Activated T-helper 9 cell treated with anti-CD3 and anti-CD28 coated beads, Interleukin-2, amount 50 U/mL, for 16 hours (primary cell): ENCODE measurements at places on chromosomes 5 and 9.

- no peak for DNase-seq
Measured at GRCh38 chr9:106305428-106306133, 557.4 kb upstream of the ZNF462 start.

DNA sequence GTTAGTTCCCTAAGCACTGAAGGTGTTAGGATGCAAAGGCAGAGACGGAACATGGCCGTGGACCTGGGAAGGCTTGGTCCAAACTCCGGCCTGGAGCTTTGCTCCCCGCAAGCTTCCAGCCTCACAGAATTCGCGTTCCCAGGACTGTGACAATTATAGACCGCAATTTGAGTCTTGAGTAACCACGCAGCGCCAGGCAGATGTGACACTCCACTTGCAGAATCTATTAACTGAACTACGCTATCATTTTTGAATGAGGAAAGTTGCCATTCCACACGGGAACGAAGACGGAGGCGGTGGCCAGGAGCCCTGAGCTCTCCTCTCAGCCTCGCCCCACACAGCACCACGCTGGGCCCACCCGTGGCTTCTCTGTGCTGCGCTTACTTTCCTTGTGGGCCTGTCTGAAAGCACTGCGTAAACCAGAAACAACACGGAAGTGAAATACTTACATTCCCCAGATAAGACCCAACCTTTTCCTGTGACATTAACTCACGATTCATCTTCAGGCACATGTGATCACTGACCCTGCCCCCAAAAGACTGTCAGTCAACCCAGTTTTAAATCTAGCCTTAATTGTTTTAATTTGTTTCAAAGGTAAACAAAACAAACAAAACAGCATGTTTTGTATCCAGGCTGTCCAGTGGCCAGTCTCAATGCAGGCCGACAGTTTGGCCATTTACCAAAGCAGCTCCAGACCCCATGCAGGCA, 16.1 kb upstream of the COL5A1 start:
- no peak for DNase-seq

- no peak for DNase-seq
Measured at GRCh38 chr5:56508249-56508648, 275.1 kb upstream of the ANKRD55 start.

DNA sequence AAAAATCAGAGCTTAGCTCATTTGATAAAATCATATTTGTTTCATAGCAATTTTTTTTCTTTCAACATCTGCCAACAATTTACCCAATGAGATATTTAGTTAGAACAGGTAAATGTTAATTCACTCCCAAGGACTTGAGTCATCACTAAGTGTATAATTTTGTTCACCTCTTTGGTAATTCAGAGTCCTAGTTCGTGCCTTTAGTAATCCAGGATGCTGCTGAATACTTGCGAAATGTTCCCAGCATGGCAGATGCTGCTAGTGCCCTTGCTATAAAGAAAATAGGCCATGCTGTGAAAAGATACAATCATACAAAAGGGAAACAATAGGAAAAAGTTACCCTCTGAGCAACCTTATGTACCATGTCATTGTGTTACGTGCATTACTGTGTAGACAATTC, 210.5 kb downstream of the CSNK1G3 start:
- DNase-seq, result no peak

GRCh38 chr9:8392866-8393265, 593.3 kb upstream of the DMAC1 start:
- no peak for DNase-seq

- DNase-seq, result no peak
Measured at GRCh38 chr5:1745796-1746370, 53.8 kb downstream of the MRPL36 start.

GRCh38 chr5:138760448-138761110, 7.4 kb downstream of the CTNNA1 start:
- DNase-seq, result no peak

GRCh38 chr9:81070689-81071088, 618.7 kb downstream of the TLE1 start:
- DNase-seq, result no peak

DNA sequence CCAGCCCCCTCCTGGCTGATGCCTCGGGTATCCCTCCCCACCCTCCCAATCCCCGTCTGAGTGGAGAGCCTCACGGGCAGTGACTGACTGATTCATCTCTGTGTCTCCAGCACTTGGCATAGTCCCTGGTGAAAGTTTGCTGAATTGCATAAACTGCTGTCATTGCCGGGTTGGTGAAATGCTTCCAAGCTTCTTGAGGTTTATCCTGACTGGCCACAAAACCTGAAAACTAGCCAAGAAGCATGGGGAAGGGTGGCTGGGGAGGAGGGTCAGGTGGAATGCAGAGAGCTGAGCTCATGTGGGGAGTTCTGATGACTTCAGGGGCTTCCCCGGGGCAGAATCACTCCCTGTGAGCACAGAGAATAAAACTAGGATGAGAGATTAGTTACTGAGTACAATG, 56.9 kb upstream of the GGTA1 start:
- DNase-seq, result no peak

GRCh38 chr5:5363045-5363444, 59.4 kb upstream of the ICE1 start:
- DNase-seq, result no peak
